Esophagus muscularis mucosa (tissue), 4 donors: ENCODE measurements at places on chromosomes 4 and X. TPM values are rescaled to one million over a fixed set of nuclear protein-coding genes. Genes with fewer than 3 reads are reported as not detected.

DNA sequence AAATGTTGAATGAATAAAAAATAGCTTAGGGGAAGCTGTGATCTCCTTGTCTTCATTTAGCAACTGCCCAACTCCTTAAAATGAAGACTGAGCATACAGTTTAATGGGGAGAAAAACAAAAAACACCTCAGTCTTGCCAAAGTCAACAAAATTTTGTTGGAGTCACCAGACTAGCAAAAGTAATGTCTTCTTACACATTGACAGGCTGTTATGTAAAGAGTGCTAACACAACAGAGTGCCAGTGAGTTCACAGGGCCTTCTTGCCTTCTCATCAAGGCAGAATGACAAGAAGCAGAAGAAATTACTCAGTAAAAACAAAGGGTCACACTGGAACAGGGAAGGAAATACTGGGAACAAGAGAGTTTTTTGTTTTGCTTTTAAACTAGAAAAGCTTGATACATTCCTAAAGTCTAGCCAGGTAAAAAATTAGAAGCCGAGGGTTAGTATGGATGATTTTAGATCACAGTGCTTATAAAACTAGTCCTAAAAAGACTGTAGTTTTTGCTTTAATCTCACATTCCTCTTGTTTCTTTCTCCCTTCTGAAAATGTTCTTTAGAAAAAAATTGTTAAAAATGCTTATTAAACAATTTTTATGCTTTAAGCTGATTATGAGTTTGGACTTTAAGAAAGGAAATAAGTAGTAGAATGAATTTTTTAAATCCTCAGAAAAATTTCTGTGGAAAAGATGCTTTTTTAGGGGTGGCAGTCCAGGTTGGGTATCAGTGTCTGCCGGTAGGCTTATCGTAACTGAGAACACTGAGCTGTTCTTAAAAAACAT is 38.7 kb upstream of the FRAS1 start:
- H3K4me1 ChIP-seq, result no peaks in the 10 kb centered on the region
- H3K27me3 ChIP-seq, result no peaks in the 10 kb centered on the region
- H3K27ac ChIP-seq, result no peak overlapping the region
- H3K4me3 ChIP-seq, result no peak overlapping the region

GRCh38 chr4:159143687-159144086 is 40.8 kb downstream of the RAPGEF2 start:
- no peak overlapping the region for H3K4me3 ChIP-seq
- H3K27me3 ChIP-seq, result no peaks in the 10 kb centered on the region
- no peak overlapping the region for H3K27ac ChIP-seq
- no peaks in the 10 kb centered on the region for H3K36me3 ChIP-seq

- peaks cover 10% of the 10 kb centered on the region for H3K36me3 ChIP-seq
- no peak overlapping the region for H3K27ac ChIP-seq
- no peak for DNase-seq
- no peaks in the 10 kb centered on the region for H3K27me3 ChIP-seq
- H3K4me3 ChIP-seq, result no peak overlapping the region
Measured at GRCh38 chrX:119455264-119455663, 13.0 kb upstream of the SLC25A5 start.

DNA sequence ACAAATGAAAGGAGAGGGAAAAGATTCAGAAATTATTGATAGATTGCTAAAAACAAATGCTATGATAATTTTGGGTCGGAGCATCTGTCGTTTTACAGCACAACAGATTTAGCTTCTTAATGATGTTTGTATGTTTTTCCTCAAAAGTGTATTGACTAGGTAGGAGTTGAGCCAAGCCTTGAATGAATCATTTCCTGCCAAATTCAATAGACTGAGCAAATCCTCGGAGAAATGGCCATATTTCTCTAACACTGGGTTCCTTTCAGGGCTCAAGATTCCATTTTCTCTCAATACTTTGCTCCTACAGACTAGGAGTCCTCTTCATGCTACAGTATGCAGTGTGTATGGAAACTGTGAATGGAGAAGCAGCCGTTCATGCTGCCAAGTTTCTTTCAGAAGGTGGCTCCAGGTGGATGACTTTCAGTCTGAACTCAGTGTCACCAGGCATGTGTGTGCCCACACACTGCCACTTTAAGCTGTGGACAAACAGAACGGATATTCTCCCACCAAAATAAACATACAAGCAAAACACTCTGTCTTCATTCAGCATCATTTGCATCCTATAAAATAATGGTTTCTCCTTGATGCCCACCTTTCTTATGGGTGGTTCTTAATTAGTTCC is 146.0 kb downstream of the TBL1X start:
- H3K27me3 ChIP-seq, result no peaks in the 10 kb centered on the region

DNA sequence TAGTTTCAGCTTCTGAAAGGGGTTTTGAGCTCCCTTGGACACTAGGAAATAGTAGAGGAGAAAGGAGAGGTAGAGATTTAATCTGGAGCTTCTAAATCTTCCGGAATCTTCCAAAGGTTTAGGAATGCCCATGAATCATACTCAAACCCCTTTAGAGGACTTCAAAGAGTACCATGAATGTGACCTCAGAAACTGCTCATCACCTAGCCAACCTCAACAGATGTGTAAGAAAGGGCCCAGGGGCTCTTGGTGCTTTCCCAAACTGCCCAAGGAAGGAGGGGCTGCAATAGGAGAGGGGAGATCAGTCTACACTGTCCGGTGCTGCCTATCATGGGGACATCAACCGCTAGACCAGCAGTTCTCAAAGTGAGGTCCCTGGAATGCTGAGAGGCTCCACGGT is 109.1 kb downstream of the RBM47 start:
- DNase-seq, result no peak
- no peak overlapping the region for H3K27ac ChIP-seq
- H3K27me3 ChIP-seq, result no peaks in the 10 kb centered on the region
- H3K4me1 ChIP-seq, result peaks cover 7% of the 10 kb centered on the region

DNA sequence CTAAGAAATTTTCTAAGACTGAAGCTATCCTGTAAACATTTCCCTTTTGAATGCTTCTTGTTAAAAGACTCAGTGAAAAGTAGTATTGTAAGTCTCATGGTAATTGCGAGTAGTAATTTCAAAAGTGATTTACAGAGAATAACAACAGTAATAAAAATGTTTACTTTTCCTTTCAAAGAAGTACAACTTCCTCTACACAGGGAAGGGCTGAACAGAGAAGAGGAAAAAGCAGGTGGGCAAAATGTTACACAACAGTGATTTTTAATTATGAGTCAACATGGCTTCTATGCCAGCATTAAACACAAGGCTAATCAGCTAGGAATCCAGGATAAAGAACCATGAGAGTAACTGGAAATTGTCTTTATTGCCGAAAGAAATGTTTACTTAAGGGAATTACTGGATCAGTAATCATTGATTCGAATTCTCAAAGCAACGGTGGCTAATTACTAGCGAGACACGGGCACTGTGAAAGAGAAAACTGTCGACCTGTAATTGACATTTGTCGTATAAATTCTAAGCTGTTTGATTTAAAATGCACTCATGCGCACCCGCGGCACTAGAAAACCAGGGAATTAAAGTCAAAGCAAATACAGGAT is 15.4 kb downstream of the UTP3 start:
- H3K4me1 ChIP-seq, result peaks cover 30% of the 10 kb centered on the region
- H3K4me3 ChIP-seq, result peak overlapping the region; percentile 94
- H3K27me3 ChIP-seq, result no peaks in the 10 kb centered on the region
- H3K27ac ChIP-seq, result peak overlapping the region; percentile 97
- no peak for DNase-seq

DNA sequence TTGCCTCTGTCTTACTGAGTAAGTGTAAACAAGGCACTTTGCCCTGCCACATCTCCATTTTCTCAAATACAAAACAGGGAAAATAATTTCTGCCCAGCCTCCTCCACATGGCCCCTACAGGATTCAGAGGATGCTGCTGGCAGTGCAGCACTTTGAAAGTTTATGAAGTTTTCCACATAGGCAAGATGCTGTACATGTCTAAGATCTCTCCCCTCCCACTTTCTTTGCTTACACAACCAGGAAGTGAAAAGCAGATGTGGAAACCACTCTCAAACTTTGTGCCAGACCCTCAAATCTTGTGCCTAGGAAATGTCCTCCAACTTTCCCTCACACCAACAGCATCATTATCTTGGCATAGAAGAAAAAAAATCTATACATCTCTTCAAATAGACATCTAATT is 257.0 kb upstream of the LDB2 start:
- H3K4me3 ChIP-seq, result no peak overlapping the region
- no peak overlapping the region for H3K27ac ChIP-seq
- H3K36me3 ChIP-seq, result no peaks in the 10 kb centered on the region
- no peaks in the 10 kb centered on the region for H3K27me3 ChIP-seq

DNA sequence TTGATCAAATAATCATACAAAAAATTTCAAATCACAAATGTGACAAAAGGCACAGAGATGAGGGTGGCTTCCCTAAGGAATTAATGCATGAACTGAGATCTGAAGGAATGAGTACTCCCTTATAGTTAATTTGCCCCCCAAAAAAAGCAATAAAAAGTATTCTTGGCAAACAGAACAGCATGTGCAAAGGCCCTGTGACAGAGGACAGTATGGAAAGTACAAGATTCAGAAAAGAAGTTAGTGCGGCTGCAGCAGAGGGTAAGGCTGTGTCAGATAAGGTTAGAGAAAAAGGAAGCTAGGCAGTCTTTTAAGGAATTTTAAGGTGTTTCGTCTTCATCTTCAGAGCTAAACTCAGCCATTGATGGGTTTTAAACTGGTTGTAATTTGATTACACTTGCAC is 7.4 kb downstream of the DDX60L start:
- no peak for DNase-seq
- H3K4me1 ChIP-seq, result no peaks in the 10 kb centered on the region
- no peak overlapping the region for H3K27ac ChIP-seq
- H3K27me3 ChIP-seq, result no peaks in the 10 kb centered on the region
- H3K4me3 ChIP-seq, result no peak overlapping the region

GRCh38 chr4:11593576-11594116 is 165.0 kb upstream of the HS3ST1 start:
- no peaks in the 10 kb centered on the region for H3K36me3 ChIP-seq
- no peaks in the 10 kb centered on the region for H3K4me1 ChIP-seq
- no peak overlapping the region for H3K4me3 ChIP-seq

- no peaks in the 10 kb centered on the region for H3K27me3 ChIP-seq
- no peak overlapping the region for H3K4me3 ChIP-seq
Measured at GRCh38 chr4:76665153-76665552, 230.1 kb downstream of the SHROOM3 start.

DNA sequence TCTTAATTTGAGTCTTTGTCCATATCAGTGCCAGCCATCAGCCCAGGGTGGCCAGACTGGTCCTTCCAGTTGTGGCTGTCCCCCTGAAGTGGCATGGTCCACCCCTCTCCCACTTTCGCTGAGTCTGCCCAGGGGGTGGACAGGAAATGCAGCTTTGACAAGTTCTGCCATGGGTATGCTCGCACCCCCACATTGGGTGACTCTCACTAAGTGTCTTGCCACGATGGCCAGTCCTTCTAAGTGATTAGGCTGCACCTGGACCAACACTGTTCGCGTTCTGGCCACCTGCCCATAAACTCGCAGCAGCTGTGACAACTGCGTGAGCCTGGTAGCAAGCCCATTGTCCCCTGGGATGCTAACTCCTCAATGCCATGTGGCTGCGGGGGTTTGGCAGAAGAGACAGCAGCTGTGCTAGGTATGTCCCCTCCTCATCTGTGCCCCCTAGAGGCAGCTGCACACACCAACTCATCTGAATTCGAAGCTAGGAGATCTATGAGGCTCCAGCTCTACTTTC is 10.0 kb upstream of the LNX1 start:
- H3K4me1 ChIP-seq, result no peaks in the 10 kb centered on the region
- no peak overlapping the region for H3K4me3 ChIP-seq
- DNase-seq, result peak; percentile 89
- H3K36me3 ChIP-seq, result no peaks in the 10 kb centered on the region
- H3K27me3 ChIP-seq, result no peaks in the 10 kb centered on the region

DNA sequence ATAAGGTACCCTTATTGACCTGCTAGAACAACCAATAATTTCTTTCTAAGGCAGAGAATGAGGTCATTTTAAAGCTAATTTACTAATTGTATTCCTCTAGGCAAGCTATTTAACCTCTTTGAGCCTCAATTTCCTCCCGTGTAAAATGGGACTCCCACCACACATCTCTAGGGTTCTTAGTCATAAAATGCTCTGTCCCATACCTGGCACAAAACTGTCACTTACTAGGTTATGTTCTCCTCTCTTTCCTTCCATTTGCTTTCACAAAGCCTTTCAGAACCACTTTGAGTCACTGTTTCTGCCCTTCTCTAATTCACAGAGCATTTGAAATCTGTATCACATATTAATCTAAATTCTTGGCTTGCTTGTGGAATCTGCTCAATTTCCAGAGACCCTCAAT is 2.4 kb upstream of the GPR82 start:
- no peaks in the 10 kb centered on the region for H3K27me3 ChIP-seq
- H3K36me3 ChIP-seq, result no peaks in the 10 kb centered on the region
- no peak for DNase-seq
- H3K27ac ChIP-seq, result no peak overlapping the region
- H3K4me1 ChIP-seq, result no peaks in the 10 kb centered on the region

DNA sequence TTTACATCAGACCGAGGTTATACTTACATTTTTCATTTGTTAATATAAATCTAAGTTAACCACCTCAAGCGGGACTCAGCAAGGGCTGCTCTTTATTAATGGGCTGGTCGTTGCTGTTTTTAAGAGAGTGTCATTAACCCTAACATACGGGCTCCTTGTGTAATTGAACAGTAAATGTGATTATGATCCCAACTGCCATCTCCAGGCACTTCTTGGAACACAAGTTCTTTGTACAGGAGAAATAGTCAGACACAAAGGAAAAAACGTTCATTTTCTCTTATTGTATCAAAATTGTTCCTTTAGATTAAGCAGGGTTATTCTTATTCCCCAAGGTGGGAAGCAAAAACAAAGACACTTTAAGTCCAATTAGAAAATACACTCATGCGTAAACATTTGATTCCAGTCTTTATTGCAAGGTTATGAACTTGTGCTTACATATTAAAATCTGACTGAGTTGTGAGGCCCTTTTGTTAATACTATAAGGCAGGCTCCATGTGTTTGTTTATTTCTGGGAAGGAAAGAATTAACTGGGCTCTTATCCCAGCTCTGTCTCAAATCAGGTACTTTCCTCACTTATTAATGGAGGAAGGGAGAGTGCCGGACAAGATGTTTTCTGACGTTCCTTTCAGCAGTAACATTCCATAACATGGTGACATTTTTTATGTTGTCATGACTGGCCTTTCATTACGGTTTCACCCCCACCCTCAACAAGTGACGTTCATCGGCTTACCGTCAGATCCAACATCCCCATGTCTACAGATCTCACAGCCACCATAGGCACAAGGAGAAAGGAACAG is 95.9 kb downstream of the RASL11B start:
- no peak for DNase-seq
- no peaks in the 10 kb centered on the region for H3K36me3 ChIP-seq
- H3K27ac ChIP-seq, result no peak overlapping the region
- no peaks in the 10 kb centered on the region for H3K27me3 ChIP-seq

The KLF8 gene
- total RNA-seq, result 15.5 TPM

The VGLL1 gene
- total RNA-seq, result not detected

The PPBP gene
- total RNA-seq, result not detected

The TMPRSS11F gene
- not detected for total RNA-seq

The SFRP2 gene
- total RNA-seq, result 38.2 TPM

The PGAM4 gene
- not detected for total RNA-seq

The CLIC2 gene
- 12.3 TPM for total RNA-seq
